ENCODE measurements at places on chromosomes 5 and 9.

GRCh38 chr9:109487247-109487646 is 10.9 kb downstream of the PTPN3 start:
- H3K36me3 ChIP-seq: no peaks in the 10 kb centered on the region
- no peak overlapping the region for H3K27ac ChIP-seq
- H3K27me3 ChIP-seq: no peaks in the 10 kb centered on the region
- no peak for DNase-seq
- H3K4me3 ChIP-seq: no peak overlapping the region

DNA sequence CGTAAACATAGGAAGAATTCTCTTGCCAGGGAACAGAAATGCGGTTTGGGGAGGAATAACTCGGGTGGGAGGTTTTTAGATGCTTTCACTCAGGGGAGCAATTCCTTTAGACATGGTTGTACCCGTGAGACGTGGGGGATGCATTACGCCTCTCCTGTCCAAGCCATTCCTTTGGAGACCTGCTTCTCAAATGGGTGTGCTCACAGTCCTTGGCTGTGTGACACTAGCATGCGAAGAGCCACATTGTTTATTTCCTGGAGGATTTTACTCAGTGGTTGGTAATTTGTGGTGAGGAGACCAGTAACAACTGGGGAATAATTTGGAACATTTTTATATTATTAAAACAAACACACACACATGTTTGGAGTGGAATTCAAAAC is 18.5 kb downstream of the COL15A1 start:
- H3K4me3 ChIP-seq: no peak overlapping the region
- DNase-seq: no peak
- H3K27ac ChIP-seq: no peak overlapping the region
- no peaks in the 10 kb centered on the region for H3K4me1 ChIP-seq
- H3K36me3 ChIP-seq: no peaks in the 10 kb centered on the region
- H3K27me3 ChIP-seq: no peaks in the 10 kb centered on the region

GRCh38 chr9:127395497-127396252 is 1.3 kb upstream of the SLC2A8 start:
- H3K27me3 ChIP-seq: no peaks in the 10 kb centered on the region
- H3K4me3 ChIP-seq: no peak overlapping the region

GRCh38 chr5:460273-460625 is 17.3 kb downstream of the EXOC3 start:
- H3K4me1 ChIP-seq: no peaks in the 10 kb centered on the region
- H3K27ac ChIP-seq: no peak overlapping the region
- H3K27me3 ChIP-seq: no peaks in the 10 kb centered on the region
- DNase-seq: no peak
- no peak overlapping the region for H3K4me3 ChIP-seq
- H3K36me3 ChIP-seq: peaks cover 96% of the 10 kb centered on the region

- no peak for DNase-seq
- no peak overlapping the region for H3K27ac ChIP-seq
- H3K36me3 ChIP-seq: no peaks in the 10 kb centered on the region
- H3K27me3 ChIP-seq: no peaks in the 10 kb centered on the region
- H3K4me3 ChIP-seq: no peak overlapping the region
Observed at GRCh38 chr5:112485934-112486355, 66.9 kb upstream of the EPB41L4A start.

DNA sequence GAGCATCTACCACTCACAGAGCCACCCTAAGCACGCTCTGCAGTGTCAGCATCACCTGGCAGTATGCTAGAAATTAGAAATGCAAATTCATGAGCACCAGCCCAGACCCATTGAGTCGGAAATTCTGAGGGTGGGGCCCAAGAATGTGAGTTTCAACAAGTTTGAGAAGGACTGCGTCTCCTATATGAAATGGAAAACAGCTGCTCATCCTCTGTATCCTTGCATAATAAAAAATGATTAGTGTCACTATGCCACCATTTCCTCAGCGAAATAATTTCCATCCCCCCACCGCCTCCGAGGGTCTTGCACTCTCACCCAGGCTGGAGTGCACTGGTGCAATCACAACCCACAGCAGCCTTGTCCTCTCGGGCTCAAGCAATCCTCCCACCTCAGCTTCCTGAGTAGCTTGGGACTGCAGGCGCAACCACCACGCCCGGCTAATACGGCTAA is 1.3 kb upstream of the IQGAP2 start:
- H3K4me1 ChIP-seq: peaks cover 20% of the 10 kb centered on the region
- H3K36me3 ChIP-seq: no peaks in the 10 kb centered on the region
- no peaks in the 10 kb centered on the region for H3K27me3 ChIP-seq
- peak overlapping the region; percentile 69 for H3K27ac ChIP-seq
- peak; percentile 25 for DNase-seq

GRCh38 chr5:96563816-96564215 is 98.4 kb upstream of the CAST start:
- H3K36me3 ChIP-seq: no peaks in the 10 kb centered on the region
- no peaks in the 10 kb centered on the region for H3K4me1 ChIP-seq
- no peaks in the 10 kb centered on the region for H3K27me3 ChIP-seq
- DNase-seq: no peak
- no peak overlapping the region for H3K27ac ChIP-seq
- H3K4me3 ChIP-seq: no peak overlapping the region

DNA sequence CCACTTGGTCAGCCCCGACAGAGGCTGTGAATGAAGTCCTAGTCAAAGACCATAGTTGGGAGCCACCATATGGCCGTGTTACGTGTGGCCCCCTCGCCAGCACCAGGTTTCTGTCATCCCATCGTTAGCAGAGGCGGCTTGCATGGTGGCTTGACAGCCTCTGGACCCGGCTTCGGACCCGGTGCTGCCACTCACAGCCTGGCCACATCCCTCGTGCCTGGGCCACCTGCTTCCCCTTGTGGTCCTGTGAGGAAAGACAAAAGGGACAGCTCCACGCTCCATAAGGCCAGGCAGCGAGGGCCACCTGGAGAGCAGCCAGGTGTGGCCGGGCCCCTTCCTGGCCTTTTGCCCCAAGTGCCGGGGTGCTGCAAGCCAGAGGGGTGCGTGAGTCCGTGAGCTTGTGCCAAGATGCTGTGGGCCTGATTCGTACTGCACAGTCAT is 6.2 kb downstream of the NKD2 start:
- peak overlapping the region; percentile 30 for H3K27ac ChIP-seq
- no peak for DNase-seq
- H3K4me3 ChIP-seq: no peak overlapping the region
- H3K36me3 ChIP-seq: no peaks in the 10 kb centered on the region
- peaks cover 5% of the 10 kb centered on the region for H3K4me1 ChIP-seq
- H3K27me3 ChIP-seq: no peaks in the 10 kb centered on the region

- H3K4me3 ChIP-seq: no peak overlapping the region
- no peaks in the 10 kb centered on the region for H3K4me1 ChIP-seq
- DNase-seq: no peak
- no peaks in the 10 kb centered on the region for H3K36me3 ChIP-seq
Observed at GRCh38 chr5:109553846-109554245, 135.9 kb upstream of the MAN2A1 start.

DNA sequence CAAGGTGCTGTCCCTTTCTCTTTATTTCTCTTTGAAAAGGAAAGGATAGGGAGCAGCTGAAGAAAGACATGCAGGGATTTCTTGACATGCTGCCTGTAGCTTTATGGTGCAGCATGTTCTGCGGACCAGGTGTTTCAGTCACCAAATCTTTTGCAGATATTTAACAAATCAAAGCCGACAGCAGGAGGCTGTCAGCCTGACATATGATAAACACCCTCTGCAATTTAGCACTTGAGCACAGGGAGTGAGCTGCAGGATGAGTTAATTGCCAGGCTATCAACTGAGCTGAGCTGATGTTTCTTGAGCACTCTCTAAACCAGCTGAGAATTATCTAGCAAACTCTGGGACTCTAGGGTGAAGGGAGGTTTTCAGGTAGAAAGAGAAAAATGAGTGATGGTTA is 212.8 kb upstream of the ATP10B start:
- H3K27ac ChIP-seq: no peak overlapping the region
- H3K4me1 ChIP-seq: no peaks in the 10 kb centered on the region
- no peak overlapping the region for H3K4me3 ChIP-seq
- DNase-seq: no peak
- no peaks in the 10 kb centered on the region for H3K36me3 ChIP-seq
- H3K27me3 ChIP-seq: no peaks in the 10 kb centered on the region

- DNase-seq: no peak
- no peaks in the 10 kb centered on the region for H3K27me3 ChIP-seq
- H3K27ac ChIP-seq: no peak overlapping the region
Observed at GRCh38 chr9:25353783-25354182, 324.5 kb downstream of the TUSC1 start.

GRCh38 chr9:133673258-133673655 is 37.1 kb downstream of the DBH start:
- DNase-seq: no peak
- H3K4me1 ChIP-seq: peaks cover 9% of the 10 kb centered on the region
- H3K27ac ChIP-seq: no peak overlapping the region
- H3K36me3 ChIP-seq: no peaks in the 10 kb centered on the region

DNA sequence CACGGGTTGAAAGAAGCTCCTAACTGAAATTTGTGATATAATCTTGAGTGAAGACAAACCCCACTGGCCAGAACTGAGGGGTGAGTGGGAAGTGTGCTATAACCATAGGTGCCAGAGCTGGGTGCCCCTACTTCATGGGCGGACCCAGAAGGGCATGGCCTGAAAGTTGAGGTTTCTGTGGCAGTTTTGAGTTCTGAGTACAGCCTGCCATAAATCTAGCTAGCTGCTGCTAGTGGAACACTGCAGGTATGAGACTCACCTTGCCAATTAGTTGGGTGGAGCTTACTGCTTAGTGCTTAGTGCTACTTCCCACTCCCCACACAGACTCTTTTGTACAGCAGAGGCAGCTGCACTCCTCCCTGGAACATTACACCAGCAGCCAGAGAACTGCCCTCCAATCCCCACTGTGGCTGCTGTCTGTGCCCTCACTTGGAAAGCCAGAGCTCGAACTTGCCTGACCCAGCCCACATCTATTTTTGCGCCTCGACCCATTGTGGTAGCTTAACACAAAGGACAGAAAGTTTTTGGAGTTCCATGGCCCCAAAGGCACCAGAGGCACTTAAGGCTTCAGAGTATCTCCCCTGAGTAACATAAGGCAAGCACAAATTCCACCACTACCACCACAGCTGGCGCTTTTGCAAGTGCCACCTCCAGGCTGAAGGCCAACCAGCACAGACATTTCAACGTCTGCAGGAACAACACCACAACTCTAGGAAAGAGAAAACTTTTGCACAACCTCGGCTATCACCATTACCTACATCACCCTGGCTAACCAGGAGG is 27.1 kb upstream of the PTGER4 start:
- no peaks in the 10 kb centered on the region for H3K4me1 ChIP-seq
- DNase-seq: no peak
- H3K36me3 ChIP-seq: no peaks in the 10 kb centered on the region
- no peaks in the 10 kb centered on the region for H3K27me3 ChIP-seq
- H3K27ac ChIP-seq: no peak overlapping the region
- H3K4me3 ChIP-seq: no peak overlapping the region

- no peak overlapping the region for H3K27ac ChIP-seq
- H3K4me1 ChIP-seq: no peaks in the 10 kb centered on the region
- no peak for DNase-seq
- H3K36me3 ChIP-seq: no peaks in the 10 kb centered on the region
- H3K27me3 ChIP-seq: no peaks in the 10 kb centered on the region
Observed at GRCh38 chr5:92715946-92716520, 865.0 kb downstream of the NR2F1-AS1 start.

- no peak overlapping the region for H3K4me3 ChIP-seq
- H3K4me1 ChIP-seq: peaks cover 4% of the 10 kb centered on the region
- no peak for DNase-seq
- H3K27ac ChIP-seq: no peak overlapping the region
- no peaks in the 10 kb centered on the region for H3K36me3 ChIP-seq
Observed at GRCh38 chr9:16316456-16316855, 554.0 kb downstream of the BNC2 start.
